ENCODE measurements at places on chromosomes 13 and 19. TPM values are rescaled to one million over a fixed set of nuclear protein-coding genes. Genes with fewer than 3 reads are reported as not detected.

CGB8 gene
- total RNA-seq = not detected

KIR2DL3 gene
- not detected for total RNA-seq

OSCAR gene
- 0.18 TPM for total RNA-seq

IGFL3 gene
- not detected for total RNA-seq

ERCC1 gene
- 88.5 TPM for total RNA-seq

ZNF254 gene
- 7.3 TPM for total RNA-seq

RELB gene
- total RNA-seq = 5.5 TPM

VRK3 gene
- total RNA-seq = 19.3 TPM

LILRB3 gene
- not detected for total RNA-seq

FUT1 gene
- 0.28 TPM for total RNA-seq

IGSF23 gene
- total RNA-seq = not detected

CTXN1 gene
- total RNA-seq = 1.9 TPM

CEACAM1 gene
- not detected for total RNA-seq

RFPL4AL1 gene
- not detected for total RNA-seq

KLK5 gene
- not detected for total RNA-seq

SIGLEC8 gene
- not detected for total RNA-seq

FAM124A gene
- total RNA-seq = 1.7 TPM

DHX34 gene
- 5.0 TPM for total RNA-seq

PROZ gene
- not detected for total RNA-seq

KANK3 gene
- total RNA-seq = 0.18 TPM

NKPD1 gene
- total RNA-seq = 0.14 TPM

ZGLP1 gene
- total RNA-seq = 0.28 TPM

ATP12A gene
- not detected for total RNA-seq

ZFR2 gene
- total RNA-seq = not detected

MPV17L2 gene
- 6.0 TPM for total RNA-seq

LILRB2 gene
- not detected for total RNA-seq

ZNF20 gene
- 5.0 TPM for total RNA-seq

OR7D2 gene
- total RNA-seq = not detected

ZNF560 gene
- total RNA-seq = 0.57 TPM

VSTM1 gene
- total RNA-seq = not detected

AMH gene
- total RNA-seq = 0.46 TPM

PEAK3 gene
- total RNA-seq = not detected

MYO1F gene
- total RNA-seq = 0.37 TPM

CEP89 gene
- 7.5 TPM for total RNA-seq

CBARP gene
- total RNA-seq = 1.00 TPM

CGB5 gene
- total RNA-seq = not detected

SLITRK5 gene
- total RNA-seq = not detected

RPL21 gene
- 831 TPM for total RNA-seq
